ACHN (cell line): ENCODE measurements at places on chromosomes 6 and 20.

GRCh38 chr6:44508646-44509045, 121.1 kb downstream of the CDC5L start:
- DNase-seq = no peak

- DNase-seq = no peak
Measured at GRCh38 chr6:938271-938905, 245.4 kb upstream of the EXOC2 start.

DNA sequence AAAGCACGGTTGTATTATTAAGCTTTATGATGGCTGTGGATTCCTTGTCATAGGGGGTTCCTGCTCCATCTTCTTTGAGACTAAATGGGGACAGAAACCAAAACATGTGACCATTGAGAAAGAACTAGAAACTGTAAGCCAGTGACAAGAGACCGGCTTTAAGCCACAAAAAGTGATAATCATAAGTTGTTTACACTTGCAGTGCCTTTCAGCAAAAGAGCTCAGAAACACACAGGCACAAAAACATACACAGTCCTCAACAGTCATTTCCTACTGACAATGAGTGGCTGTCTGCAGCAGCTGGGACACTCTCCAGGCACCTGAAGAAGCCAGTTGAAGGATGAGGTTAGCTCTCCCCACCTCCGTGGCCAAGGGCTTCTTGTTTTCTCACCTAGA, 20.0 kb upstream of the UBE2J1 start:
- no peak for DNase-seq

DNA sequence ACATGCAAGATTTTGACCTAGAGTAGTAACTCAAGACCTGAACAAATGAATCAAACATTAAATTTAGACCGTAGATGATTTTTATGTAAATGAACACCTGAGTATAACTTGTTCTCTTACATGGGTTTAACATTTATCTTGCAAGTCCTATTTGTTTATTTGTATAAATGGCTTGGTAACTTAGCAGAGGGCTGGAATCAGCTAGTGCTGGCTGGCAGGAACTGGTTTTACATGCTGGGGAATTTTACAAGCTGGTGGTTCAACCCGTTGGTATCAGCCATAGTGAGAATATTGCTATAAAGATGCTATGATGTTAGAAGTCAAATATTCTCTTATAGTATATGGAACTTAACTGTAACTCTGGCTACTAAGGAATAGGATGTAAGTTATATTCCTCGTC, 8.9 kb downstream of the SLC22A2 start:
- DNase-seq = no peak

DNA sequence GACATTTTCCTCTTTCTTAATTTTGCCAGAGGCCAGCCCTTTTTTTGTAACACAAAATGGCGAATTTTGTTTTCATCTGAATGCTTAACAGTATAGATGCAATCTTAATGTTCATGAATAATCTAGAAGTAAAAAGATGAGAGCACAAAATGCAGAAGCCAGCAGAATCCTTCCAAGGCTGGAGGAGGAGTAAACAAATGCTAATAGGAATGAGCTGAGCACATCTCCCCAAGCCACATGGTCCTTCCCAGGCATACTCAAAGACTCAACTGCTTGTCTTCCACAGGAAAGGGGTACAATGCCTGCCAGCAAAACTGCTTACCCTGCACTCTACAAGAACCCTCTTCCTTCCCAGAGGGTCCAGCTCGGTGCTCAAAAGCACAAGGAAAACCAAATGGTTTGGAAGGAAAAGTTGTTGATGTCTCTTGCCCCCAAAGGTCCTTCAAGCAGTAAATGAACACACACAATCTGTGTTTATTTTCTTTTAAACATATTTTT, 155.1 kb downstream of the MOXD1 start:
- no peak for DNase-seq

GRCh38 chr20:1331801-1332453, 3.0 kb upstream of the SDCBP2 start:
- DNase-seq = no peak

- no peak for DNase-seq
Measured at GRCh38 chr20:40744072-40744817, 55.2 kb upstream of the MAFB start.

DNA sequence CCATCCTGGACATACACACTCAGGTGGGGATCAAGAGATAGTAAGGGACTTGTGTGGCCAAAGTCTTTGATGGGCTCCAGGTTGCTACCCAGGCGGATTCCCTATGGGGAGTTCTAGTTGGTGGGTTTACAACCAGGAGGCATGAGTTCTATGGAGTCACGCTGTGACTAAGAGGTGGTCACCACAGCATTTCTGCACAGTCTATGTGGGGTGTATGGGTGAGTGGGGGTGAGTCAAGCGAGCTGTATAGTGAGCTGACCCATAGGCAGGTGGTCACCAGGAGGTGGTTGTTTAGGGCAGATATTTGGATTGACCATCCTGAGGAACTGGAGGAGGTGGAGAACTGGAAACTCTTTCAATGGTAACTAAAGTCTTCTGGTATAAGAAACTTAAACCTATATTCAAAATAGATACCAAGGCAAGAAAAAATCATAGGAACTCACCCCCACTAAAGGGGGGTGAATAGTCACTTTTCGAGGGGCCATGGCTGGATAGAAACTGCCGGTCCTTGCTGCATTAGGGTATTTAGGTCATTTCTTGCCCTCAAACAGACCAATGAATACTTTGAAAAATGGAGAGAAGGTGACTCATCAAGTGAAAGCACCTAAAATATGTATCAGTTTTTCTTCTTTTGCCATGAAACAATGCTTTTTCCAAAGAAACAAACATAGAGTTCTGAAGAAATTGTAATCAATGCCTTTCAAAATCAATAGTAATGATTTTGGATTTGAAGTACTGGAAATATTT, 84.3 kb upstream of the NRN1 start:
- DNase-seq = no peak

GRCh38 chr6:160111806-160112205, 9.8 kb upstream of the SLC22A1 start:
- no peak for DNase-seq

GRCh38 chr6:34246563-34247391, 2.0 kb downstream of the SMIM29 start:
- peak; percentile 48 for DNase-seq
